AG09309 (cell line): ENCODE measurements at places on chromosomes 2 and 18.

GRCh38 chr2:166293984-166294383 is 81.8 kb downstream of the SCN9A start:
- DNase-seq, result no peak

GRCh38 chr2:199740111-199740428 is 110.9 kb downstream of the FTCDNL1 start:
- no peak for DNase-seq

DNA sequence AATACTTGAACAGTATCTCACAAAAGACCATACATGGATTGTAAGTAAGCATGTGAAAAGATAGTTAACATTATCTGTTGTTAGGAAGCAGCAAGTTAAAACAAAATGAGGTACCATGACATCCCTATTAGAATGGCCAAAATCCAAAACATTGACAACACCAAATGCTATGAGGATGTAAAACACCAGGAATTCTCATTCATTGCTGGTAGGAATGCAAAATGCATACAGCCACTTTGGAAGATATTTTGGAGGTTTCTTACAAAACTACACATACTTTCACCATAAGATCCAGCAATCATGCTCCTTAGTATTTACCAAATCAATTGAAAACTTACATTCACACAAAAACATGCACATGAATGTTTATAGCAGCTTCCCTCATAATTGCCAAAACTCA is 30.9 kb upstream of the ICOS start:
- DNase-seq, result no peak

- no peak for DNase-seq
These were observed 2.0 kb downstream of the RAPH1 start for GRCh38 chr2:203532957-203533658.

DNA sequence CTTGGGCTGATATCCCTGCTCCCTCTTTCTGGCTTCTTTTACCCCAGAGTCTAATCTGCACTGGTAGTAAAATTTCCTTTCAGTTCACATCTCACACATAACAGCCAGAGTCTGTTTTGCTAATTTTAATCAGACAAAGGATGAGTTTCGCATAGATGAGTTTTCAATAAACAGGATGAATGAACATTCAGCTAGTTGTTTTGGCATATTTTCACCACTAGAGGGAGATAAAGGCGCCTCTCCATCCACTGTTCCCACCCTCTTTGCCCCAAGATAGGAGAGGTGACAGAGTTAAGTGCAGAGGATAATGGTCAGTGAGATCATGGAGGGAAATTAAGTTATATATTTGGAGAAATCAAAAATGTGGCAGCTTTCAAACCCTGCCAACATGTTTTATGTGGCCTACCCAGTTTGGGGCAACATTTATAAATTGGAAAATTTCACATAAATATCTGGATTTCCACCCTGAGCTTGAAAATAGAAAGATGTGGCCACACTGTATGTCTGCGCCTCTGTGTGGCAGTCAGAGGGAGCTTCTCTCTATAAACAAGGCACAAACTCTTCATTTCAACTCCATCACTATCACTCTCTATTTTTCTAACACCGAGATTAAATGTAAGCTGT is 48.5 kb upstream of the DTNA start:
- DNase-seq, result no peak

- no peak for DNase-seq
These were observed 338.6 kb downstream of the DCC start for GRCh38 chr18:52678551-52678950.

GRCh38 chr2:116160657-116161056 is 1653.8 kb upstream of the DDX18 start:
- no peak for DNase-seq

GRCh38 chr2:170322140-170322766 is 144.3 kb downstream of the MYO3B start:
- DNase-seq, result no peak

- no peak for DNase-seq
These were observed 432.0 kb downstream of the SETBP1 start for GRCh38 chr18:45112682-45113081.

DNA sequence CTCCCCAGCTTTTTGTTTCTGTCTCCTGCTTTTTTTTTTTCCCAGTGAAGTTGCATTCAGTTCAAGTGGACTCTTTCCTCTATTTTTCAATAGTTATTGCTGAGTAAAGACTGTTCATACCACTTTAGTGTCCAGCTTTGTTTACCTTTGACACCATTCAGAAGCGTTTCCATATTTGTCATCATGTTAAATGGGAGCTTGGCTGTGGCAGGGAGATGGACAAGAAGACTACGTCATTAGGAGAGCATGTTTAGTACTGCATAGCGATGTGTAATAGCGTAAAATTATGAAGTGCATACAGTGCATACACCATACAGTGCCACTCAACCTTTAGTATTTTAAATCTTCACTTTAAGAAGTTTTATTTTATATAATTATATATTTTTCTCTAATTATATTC is 655.9 kb downstream of the DCC start:
- DNase-seq, result no peak

- DNase-seq, result no peak
These were observed 11.7 kb upstream of the SEMA4C start for GRCh38 chr2:96881349-96882195.

DNA sequence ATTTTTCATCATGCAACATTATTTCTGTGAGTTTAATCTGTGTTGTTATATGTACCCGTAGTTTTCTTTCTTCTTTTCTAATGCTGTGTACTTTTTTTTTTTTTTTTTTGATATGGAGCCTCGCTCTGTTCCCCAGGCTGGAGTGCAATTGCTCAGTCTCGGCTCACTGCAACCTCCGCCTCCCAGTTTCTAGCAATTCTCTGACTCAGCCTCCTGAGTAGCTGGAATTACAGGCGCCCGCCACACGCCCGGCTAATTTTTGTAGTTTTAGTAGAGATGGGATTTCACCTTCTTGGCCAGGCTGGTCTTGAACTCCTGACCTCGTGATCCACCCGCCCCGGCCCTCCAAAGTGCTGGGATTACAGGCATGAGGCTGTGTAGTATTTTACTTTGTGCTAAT is 155.4 kb downstream of the GALR1 start:
- no peak for DNase-seq

GRCh38 chr2:4618630-4619228 is 915.4 kb downstream of the DCDC2C start:
- DNase-seq, result no peak

DNA sequence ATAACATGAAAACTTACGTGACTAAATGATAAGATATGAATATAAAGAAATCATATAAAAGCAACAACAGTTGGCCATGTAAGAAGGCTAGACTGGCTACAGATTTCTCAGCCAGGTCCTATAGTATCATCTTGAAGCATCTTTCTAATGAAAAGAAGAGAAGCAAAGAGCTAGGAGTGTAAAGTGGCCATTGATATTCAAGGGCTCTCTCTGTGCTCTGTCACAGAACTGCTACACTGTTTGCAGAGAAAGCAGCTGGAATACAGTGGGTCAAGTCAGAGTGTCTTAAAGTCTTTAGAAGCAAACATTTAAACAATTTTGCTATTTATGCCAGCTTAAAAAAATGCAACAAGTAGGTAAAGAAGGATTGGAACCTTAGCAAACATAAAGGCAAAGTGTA is 118.8 kb downstream of the SCN9A start:
- DNase-seq, result no peak

- DNase-seq, result no peak
These were observed 1.9 kb upstream of the NAB1 start for GRCh38 chr2:190646780-190647522.

DNA sequence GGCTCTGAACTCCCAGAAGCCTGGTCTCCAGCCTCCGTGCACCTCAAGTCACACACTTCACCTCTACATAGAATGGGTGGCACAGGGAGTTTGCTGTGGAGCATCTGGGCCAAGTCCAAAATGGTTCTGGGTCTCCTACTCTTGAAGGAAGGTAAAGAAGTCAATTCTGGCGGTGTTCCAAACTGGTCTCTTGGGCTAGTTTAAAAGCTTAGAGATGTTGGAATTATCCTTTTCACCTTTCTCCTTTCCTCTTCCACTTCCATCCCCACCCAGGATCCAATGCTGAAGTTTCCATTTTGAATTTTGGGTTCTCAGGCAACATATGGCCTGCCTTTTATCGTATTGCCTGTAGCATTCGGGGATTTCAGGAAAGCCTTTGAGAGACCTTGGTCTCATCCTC is 325.2 kb downstream of the PDE11A start:
- DNase-seq, result no peak

GRCh38 chr2:240407090-240407489 is 28.4 kb upstream of the GPC1 start:
- DNase-seq, result no peak

DNA sequence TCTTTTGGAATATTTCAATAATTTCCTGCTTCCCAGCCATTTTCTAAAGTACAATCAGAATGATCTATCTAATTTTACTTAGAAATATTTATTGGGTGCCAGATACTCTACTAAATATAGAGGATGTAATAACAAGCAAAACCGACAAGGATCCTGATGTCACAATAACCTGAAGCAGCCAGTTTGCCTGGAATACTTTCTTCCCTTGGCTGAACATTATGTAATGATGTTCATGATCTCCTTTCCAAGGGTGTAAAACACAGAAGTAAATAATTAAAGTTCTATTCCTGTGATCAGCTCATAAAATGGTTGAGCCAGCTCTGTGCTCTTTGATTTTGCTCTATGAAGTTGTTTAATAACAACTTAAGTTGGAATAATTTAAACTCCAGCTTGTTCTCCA is 2.6 kb upstream of the MRPL19 start:
- DNase-seq, result no peak

- DNase-seq, result peak; percentile 17
These were observed 7.8 kb upstream of the OR6B3 start for GRCh38 chr2:240060977-240061591.

- no peak for DNase-seq
These were observed 605 bp downstream of the WNT6 start for GRCh38 chr2:218859988-218860831.

DNA sequence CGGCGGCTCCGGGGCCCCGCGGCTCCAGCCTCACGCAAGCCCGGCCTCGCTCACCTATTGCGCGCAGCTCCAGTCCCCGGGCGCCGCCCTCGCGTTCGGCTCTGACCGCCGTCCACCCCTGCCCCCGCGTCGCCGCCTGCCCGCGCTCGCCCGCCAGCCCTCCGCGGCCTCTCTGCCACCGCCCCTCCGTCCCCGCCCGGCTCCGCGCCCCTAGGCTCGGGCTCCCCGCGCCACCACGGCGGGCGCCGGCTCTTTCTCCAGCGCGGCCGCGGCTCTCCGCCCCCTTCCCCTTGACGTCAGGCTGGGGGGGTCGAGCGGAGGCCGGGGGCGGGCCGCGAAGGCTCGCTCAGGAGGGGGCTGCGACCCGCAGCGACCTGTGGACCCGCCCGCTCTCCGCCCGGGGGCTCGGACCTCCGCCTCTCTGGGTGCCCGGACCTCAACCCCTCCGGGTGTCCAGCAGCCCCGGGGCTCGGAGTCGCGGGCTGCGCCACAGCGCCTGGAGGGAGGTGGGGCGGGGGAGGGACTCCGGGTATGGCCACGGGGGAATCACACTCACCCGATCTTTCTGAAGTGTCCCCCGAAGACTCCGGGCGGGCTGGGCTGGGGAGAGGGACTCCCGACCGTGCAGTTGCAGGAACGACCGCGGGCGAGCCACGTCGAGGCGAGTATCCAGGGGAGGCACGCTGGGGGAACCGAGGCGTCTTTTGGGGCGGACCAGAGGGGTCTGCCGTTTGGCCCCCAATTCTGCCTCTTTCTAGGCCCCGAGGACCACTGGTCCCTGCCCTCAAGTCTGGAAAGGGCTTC is at the start of gene SEMA4C:
Gene SEMA4C (minus strand): TSS at position 259 of the 804 bp plus-strand sequence. CDS start 2,194 bp downstream, outside the sequence.
- no peak for DNase-seq

DNA sequence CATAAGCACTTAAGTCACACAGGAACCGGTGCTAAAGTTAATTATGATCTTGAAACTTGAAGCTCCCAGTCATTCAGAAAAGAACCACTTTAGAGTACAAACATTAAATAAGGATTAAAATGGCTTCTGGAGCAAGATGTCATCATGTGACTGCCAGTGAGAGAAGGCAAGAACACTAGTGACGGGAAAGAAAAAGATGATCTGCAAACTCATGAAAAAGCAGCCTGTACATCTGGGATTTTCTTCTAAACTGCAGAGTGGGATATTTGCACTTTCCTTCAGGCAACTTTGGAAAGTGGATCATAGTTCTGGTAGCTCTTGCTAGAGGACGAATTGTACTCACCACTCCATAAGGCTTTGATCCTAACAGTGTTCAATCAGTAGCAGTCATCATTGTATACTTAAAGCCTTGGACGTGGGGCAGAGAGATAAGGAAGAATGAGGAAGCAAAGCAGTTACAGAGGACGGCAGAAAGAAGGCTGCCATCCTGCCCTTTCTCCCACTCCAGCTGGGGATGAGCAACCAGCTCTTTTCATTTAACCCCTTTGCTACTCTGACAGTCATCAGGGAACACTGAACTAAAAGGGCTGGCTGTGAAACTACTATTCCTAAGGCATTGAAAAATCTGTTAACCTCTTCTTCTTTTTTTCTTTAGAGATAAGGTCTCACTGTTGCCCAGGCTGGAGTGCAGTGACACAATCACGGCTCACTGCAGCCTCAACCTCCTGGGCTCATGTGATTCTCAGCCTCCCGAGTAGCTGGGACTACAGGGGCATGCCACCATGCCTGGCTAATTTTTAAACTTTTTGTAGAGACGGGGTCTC is 18.1 kb downstream of the ABHD3 start:
- no peak for DNase-seq

DNA sequence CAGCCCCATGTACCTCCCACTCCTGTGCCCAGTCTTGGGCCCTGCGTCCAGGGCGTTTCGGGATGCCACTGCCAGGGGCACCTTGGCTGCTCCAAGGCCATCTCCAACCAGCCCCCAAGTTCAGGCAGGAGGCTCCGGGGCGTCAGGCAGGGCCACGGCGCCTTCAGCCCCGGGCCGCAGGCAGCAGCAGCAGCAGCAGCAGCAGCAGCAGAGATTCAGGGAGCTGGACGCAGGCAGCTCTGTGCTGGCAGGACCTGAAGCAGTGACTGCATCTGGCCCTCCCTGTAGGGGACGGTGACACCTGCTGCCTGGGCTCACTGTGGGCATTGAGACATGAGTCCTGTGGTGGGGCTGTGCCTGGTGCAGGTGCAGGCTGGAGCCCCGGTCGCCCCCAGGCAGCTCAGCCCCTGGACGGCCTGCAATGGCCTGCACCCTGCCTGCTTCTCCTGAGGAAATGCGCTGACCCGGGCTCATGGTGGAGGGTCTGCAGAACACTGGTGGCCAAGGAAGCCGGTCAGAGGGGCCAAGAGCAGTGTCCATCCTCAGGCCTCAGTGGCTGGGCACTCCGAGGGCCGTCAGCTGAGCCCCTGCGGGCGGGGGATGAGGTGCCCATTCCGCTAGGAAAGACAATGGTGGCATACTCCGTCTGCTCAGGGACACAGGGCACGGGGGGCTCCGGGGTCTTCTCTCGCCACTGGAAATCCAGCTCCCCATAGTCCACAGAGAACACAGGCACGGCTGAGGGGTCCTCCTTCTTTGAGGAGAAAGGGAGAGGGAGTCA is 8.0 kb downstream of the PDCD1 start:
- DNase-seq, result no peak

GRCh38 chr2:168350380-168350779 is 103.0 kb upstream of the STK39 start:
- DNase-seq, result no peak

DNA sequence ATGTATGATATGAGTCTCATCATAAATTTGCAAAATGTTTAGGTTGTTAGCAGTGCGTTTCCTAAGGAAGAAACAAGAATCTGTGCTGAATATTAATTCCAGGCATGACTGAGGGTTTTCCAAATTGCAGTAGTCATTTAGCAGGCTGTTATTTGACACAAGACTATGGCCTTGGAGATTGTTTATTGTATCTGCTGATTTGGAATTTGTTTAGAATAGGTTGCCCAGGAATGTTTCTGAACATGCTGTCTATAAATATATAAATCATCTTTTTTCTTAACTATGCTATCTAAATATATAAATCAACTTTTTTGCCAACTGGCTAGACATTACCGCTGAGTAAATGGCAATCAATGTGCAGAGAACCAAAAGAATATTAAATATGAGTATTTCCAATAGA is 90.9 kb downstream of the DOK6 start:
- DNase-seq, result no peak
